Suprapubic skin (tissue), 4 donors: ENCODE measurements at places on chromosomes 2 and 18. TPM values are rescaled to one million over a fixed set of nuclear protein-coding genes. Genes with fewer than 3 reads are reported as not detected.

DNA sequence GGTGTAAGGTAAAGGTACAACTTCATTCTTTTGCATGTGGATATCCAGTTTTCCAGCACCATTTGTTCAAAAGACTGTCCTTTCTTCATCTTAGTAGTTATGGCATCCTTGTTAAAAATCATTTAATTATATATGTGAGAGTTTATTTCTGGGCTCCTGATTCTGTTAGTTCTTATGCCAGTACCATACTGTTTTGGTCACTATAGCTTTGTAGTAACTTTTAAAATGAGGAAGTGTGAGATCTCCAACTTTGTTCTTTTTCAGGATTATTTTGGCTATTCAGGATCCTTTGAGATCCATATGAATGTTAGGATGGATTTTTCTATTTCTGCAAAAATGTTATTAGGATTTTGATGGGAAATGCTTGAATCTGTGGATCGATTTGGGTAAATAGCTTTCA, 16.8 kb downstream of the ACTR3 start:
- no peak overlapping the region for H3K4me3 ChIP-seq
- H3K4me1 ChIP-seq, result peaks cover 30% of the 10 kb centered on the region
- H3K27me3 ChIP-seq, result no peaks in the 10 kb centered on the region
- DNase-seq, result no peak
- no peak overlapping the region for H3K27ac ChIP-seq

GRCh38 chr2:117481608-117482007, 332.9 kb upstream of the DDX18 start:
- H3K4me1 ChIP-seq, result no peaks in the 10 kb centered on the region
- H3K36me3 ChIP-seq, result no peaks in the 10 kb centered on the region
- no peak for DNase-seq
- no peak overlapping the region for H3K27ac ChIP-seq
- H3K27me3 ChIP-seq, result no peaks in the 10 kb centered on the region
- no peak overlapping the region for H3K4me3 ChIP-seq

DNA sequence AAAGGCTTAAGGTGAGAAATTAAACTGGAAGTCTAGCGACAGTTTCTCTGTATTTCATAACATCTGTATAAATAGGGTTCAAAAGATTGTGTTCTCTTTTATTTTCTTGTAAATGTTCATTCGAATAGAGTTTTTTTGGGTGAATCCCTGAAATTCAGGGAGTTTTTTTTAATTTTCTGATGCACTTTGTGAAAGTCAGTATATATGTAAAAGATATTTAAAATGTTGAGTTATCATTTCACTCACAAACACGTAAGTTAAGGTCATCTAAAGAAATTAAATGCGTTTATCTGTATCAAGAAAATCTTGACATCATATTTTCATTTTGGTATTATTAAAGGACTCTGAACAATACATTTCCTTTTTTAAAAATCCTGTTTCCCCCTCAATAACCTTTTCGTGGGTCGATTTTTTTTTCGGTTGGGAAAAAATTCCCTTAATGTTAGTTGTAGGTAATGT, 3.4 kb downstream of the SP9 start:
- no peak overlapping the region for H3K27ac ChIP-seq
- H3K27me3 ChIP-seq, result peaks cover 98% of the 10 kb centered on the region
- peak overlapping the region; percentile 53 for H3K4me3 ChIP-seq
- H3K36me3 ChIP-seq, result no peaks in the 10 kb centered on the region
- peaks cover 79% of the 10 kb centered on the region for H3K4me1 ChIP-seq
- DNase-seq, result no peak

DNA sequence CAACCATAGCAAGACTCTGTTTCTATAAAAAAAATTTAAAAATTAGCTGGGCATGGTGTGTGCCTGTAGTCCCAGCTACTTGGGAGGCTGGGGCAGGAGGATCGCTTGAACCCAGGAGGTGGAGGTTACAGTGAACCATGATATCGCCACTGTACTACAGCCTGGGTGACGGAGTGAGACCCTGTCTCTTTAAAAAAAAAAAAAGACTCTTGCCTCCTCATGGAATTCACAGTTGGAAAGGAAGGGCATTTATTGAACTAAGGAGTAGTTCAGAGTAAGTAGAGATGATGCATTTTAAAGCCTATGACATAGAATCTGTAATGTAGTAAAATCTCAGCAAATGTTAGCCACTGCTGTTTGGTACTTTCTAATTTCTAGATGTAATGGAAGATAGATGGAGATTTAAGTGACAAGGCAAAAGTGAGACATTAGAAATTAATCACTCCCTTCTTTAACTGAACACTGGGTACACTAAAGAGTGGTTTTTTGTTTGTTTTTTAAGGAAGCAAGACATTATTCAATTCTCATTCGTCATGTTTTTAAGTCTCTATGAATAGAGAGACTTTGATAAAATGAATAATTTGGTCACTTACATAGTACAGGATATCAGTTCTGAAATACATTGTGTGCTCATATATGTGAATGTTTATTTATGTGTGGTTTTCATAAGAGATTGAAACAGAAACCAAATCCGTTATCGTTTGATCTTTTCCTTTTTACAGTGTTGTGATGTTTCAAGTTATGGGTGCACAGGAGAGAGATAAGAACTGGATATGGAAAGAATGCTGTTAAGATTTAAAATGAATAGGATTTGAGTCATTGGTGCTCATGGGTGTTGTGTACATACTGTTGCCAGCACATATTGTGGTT, 186.1 kb upstream of the STON1 start:
- no peak for DNase-seq
- H3K4me3 ChIP-seq, result peak overlapping the region; percentile 3
- H3K36me3 ChIP-seq, result peaks cover 7% of the 10 kb centered on the region
- H3K27ac ChIP-seq, result peak overlapping the region; percentile 13
- H3K4me1 ChIP-seq, result peaks cover 28% of the 10 kb centered on the region
- no peaks in the 10 kb centered on the region for H3K27me3 ChIP-seq

DNA sequence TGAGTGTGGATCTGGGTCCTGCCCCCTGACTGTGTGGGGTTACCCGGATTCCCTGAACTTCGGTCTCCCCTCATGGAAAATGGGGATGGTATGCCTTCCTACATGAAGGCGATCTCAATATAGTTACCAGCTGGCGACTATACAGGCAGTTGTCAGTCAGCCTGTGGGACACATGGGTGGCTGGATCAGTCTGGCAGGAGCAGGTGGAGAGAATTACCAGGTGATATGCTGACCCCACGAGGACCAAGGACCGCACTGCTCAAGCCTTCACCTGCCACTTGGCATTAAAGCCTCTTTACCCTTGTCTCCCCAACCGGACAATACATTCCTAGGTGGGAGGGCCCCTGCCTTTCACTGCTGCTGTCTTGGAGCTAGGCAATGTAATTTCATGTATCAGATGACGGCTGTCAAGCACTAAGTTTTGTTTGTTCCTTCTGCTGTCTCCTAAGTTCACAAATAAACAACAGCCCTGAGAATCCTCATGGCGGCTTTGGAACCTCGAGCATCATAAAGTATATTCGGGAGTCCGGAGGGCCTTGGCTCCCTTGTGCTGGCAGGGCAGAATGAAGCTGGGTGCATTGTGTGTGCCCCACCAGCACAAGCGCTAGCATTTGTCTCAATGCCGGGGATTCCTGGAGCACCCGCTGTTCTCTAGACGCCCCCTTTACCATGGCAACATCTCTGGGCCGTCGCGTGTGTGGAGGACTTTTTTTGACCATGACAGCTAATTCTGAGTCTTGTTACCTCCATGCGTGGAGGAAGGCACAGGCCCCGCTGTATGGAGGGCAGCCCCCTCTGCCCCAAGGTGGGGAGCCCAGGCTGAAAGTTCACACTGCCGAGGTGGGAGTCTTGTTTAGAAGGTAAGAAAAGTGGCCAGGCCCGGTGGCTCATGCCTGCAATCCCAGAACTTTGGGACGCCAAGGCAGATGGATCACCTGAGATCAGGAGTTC, 48.6 kb downstream of the PDCL3 start:
- no peak overlapping the region for H3K4me3 ChIP-seq
- no peaks in the 10 kb centered on the region for H3K36me3 ChIP-seq
- H3K4me1 ChIP-seq, result no peaks in the 10 kb centered on the region
- peak; percentile 53 for DNase-seq
- H3K27me3 ChIP-seq, result no peaks in the 10 kb centered on the region

DNA sequence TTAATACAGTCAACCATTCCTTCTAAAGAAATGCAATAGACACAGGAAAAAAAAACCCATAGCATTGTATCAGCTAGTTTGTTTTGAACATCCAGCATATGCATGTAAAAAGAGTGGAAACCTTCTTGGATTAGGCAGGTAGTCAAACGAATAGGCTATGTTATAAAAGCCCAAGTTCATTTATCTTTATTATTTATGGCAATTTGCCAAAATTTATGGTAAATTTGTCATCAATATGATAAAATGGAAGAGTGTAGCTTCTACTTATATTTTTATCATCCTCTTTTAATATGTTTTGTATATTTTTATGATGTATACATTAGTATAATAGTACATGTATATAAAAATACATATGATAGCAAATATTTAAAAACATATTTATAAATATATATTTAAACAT, 23.9 kb downstream of the DSC1 start:
- no peak overlapping the region for H3K4me3 ChIP-seq
- no peaks in the 10 kb centered on the region for H3K36me3 ChIP-seq
- no peaks in the 10 kb centered on the region for H3K4me1 ChIP-seq
- no peaks in the 10 kb centered on the region for H3K27me3 ChIP-seq
- no peak overlapping the region for H3K27ac ChIP-seq
- no peak for DNase-seq

DNA sequence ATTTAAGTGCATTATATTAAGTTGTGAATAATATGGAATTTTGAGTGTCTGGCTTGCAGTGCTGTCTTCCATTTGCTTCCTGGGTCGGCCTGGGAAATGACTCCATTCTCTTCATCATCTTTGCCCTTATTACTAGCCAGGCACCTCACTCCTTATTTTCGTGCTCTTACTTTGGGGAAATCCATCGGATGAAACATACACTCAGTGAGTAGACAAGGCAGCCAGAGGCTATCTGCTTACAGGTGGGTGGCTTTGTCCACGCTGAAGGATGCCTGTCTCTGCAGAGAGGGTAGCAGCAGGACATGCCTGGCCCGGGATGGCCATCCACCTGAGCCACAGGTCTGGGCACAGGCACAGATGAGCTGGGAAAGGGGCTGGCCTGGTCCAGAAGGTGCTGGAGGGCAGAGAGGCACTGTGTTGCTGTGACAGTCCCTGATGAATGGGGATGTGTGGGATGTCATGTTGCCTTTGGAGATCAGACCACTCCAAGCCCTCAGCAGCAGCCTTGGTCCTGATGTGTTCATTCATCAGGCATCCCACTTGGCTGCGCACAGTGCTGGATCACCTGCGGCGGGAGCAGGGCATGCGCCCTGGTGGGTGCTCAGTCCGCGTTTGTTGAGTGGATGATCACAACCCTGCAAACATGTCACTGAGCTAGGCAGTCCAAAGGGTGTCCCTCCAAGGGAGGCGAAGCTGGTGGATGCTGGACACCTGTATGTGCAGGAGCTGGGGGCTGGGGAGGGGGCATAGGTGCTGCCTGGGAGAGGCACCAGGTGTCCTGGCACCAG, 236.0 kb downstream of the LDLRAD4 start:
- H3K27ac ChIP-seq, result no peak overlapping the region
- DNase-seq, result peak; percentile 55
- H3K4me3 ChIP-seq, result no peak overlapping the region
- H3K4me1 ChIP-seq, result peaks cover 18% of the 10 kb centered on the region

DNA sequence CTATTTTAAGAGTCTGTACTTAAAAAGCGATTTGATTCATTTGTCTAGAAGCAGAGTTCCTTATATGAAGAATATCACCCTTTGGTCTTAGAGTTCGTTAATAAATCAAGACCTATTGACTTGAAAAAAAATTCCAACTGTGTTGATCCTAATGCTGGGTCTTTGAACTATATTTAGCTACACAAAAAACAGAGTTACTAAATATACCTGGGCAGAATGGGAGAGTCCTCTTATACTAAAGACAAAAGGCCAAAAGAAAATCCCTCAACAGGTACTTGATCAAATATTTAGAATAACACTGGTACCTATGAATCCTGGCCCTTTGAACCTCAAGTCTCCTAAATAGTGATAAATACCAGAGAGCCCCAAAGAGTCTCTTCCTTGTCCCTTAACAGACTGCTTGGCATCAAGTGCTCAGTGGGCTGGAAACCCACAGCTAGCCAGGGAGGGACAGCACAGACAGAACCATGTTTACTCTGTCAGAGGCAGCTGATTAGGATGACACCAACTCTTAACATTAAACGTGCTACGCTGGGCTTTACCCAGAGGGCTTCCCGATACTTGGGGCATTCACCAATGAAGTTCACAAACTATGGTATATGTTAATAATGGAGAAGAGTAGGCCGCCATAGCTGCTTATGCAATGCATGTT, 95.1 kb downstream of the FIGN start:
- no peaks in the 10 kb centered on the region for H3K4me1 ChIP-seq
- H3K27ac ChIP-seq, result no peak overlapping the region
- no peaks in the 10 kb centered on the region for H3K27me3 ChIP-seq
- no peak for DNase-seq
- H3K4me3 ChIP-seq, result no peak overlapping the region

- H3K27ac ChIP-seq, result no peak overlapping the region
- H3K27me3 ChIP-seq, result no peaks in the 10 kb centered on the region
- H3K36me3 ChIP-seq, result peaks cover 16% of the 10 kb centered on the region
- H3K4me3 ChIP-seq, result no peak overlapping the region
These were observed 25.7 kb upstream of the RNU4ATAC start for GRCh38 chr2:121505005-121505404.

DNA sequence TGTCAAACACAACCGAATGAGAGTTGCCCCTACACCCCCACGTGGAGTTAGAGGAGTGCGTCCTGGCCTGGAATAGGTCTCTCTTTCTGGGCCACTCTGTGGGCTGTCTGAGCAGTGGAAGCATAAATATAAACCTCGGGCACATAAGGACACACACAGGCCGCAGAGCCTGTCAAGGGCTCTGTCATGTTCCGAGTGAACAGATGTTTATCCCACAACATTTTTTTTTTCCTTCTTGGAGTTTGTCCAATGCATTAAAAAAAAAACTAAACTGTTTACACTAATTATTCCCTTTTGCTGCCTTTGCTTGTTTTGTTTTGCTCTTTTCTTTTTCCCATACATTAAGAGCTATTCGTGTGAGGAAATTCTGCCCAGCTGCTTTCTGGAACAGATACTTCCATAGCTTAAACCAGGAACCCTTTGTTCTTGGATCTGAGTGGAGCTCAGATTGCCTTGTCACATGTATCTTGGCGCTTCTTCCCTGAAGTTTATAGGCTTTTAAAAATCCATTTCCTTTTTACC, 228.3 kb upstream of the FOSL2 start:
- no peaks in the 10 kb centered on the region for H3K27me3 ChIP-seq
- DNase-seq, result no peak
- H3K27ac ChIP-seq, result peak overlapping the region; percentile 59
- no peak overlapping the region for H3K4me3 ChIP-seq
- H3K36me3 ChIP-seq, result no peaks in the 10 kb centered on the region

GRCh38 chr18:46418663-46419260, 238.3 kb downstream of the LOXHD1 start:
- H3K36me3 ChIP-seq, result no peaks in the 10 kb centered on the region
- H3K4me3 ChIP-seq, result no peak overlapping the region
- peaks cover 14% of the 10 kb centered on the region for H3K4me1 ChIP-seq
- DNase-seq, result peak; percentile 35

DNA sequence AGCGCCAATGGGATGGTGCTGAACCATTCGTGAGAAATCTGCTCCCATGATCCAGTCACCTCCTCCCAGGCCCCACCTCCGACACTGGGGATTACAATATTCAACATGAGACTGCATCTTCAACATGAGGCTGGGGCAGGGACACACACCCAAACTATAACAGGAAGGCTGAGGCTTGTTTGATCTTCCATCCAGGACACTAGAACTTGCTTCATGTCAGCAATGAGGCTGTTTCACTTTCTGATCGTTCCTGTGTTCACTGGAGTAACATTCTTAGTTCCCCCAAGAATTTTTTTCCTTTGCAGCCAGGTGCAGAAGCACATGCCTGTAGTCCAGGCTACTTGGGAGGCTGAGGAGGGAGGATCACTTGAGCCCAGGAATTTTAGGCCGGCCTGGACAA, 30.8 kb upstream of the SOX11 start:
- no peaks in the 10 kb centered on the region for H3K4me1 ChIP-seq
- H3K36me3 ChIP-seq, result no peaks in the 10 kb centered on the region
- no peak overlapping the region for H3K4me3 ChIP-seq
- no peak overlapping the region for H3K27ac ChIP-seq

ARID5A gene
- total RNA-seq, result 22.4 TPM

ANKRD39 gene
- 16.1 TPM for total RNA-seq
